ENCODE measurements at places on chromosomes 7 and 10. TPM values are rescaled to one million over a fixed set of nuclear protein-coding genes. Genes with fewer than 3 reads are reported as not detected.

The UCN3 gene
- not detected for polyA plus RNA-seq

- peaks cover 54% of the 10 kb centered on the region for H3K4me1 ChIP-seq
- no peak overlapping the region for H3K27ac ChIP-seq
- no peaks in the 10 kb centered on the region for H3K27me3 ChIP-seq
- no peaks in the 10 kb centered on the region for H3K36me3 ChIP-seq
- H3K4me3 ChIP-seq = no peak overlapping the region
Observed at GRCh38 chr10:49298671-49298982, 343 bp upstream of the C10orf71 start.

The GALNT11 gene
- 70.0 TPM for polyA plus RNA-seq

DNA sequence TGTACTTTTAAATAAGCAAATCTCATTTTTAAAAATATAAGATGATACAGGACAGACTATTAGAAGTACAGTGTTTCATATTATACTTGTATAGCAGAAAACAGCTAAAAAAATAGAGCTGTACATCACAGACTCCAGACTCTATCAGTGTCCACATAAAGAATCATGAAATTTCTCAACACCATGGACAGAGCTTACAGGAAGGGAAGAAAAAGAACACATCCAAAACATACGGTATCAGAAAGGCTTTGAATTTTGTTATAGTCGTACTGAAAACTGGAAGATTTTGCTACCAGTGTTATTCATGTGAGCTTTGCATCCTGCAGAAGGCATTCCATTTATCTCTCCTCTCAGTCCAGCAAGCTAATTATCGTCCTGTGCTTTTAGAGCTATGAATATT, 183.2 kb upstream of the PTPRZ1 start:
- peaks cover 2% of the 10 kb centered on the region for H3K27me3 ChIP-seq
- no peak overlapping the region for H3K27ac ChIP-seq
- H3K36me3 ChIP-seq = no peaks in the 10 kb centered on the region
- no peak for DNase-seq
- H3K4me1 ChIP-seq = no peaks in the 10 kb centered on the region
- no peak overlapping the region for H3K4me3 ChIP-seq

- no peak for DNase-seq
- no peaks in the 10 kb centered on the region for H3K36me3 ChIP-seq
- H3K27me3 ChIP-seq = no peaks in the 10 kb centered on the region
- peaks cover 20% of the 10 kb centered on the region for H3K4me1 ChIP-seq
- H3K4me3 ChIP-seq = no peak overlapping the region
Observed at GRCh38 chr7:135709508-135709907, 18.5 kb downstream of the SLC13A4 start.

Data from SK-N-SH (cell line).